Effector memory CD8-positive, alpha-beta T cell (primary cell): ENCODE measurements at places on chromosomes 4 and X.

GRCh38 chr4:42750856-42751255 lies 94.0 kb upstream of the ATP8A1 start:
- no peak for DNase-seq

- no peak for DNase-seq
Observed at GRCh38 chrX:87392369-87392768, 125.2 kb upstream of the KLHL4 start.

DNA sequence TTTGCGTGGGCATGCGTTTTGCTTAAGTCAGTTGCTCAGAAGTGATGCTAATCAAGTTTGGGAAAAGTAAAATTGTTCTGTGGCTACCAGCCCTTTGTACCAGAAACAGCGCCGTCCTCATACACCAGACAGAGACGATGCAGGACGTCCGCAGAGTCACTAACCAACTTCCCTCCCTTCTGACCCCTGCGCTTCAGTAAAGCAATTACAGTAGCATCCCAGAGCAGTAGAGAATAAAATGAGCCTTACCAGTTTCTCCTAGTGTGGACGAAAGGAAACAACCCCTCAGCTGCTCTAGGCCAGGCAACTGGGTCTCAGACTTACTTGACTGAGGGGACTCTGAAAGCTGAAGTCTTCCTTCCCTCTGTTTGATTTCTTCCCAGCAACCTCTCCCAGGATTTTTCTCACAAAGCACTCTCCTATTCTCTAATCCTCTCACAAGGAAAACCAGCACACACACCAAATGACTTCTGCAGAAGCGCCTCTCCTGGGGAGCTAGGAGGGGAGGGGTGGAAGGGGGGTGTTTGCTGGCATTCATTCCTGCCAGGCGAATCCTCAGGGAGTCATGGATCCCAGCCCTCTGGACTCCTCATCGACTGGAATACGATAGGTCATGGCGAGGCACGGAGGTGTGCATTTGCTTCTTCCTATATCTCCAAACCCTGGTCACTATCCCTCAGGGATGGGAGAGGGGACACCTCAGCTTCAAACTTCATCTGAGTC lies 56.0 kb upstream of the MID1 start:
- no peak for DNase-seq

GRCh38 chrX:23482561-23482960 lies 147.9 kb downstream of the PTCHD1 start:
- DNase-seq, result no peak

DNA sequence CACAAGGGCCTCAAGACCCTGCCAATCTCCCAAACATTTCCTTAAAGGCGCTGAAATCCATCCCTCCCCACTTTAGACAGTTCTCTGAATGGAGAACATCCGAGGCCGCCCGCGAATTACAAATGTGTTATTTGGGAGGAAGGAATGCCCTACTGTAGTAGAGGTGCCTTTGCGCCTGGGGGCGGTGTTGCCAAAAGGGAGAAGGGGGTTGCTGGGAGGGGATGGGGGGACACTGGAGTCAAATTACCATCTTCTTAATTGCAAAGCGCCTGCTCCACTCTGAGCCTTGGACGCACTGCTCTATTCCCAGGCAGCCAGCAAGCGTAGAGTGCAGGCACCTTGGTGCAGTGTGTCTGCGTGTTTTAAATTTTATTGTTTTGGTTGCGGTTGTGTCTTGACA lies 2.7 kb downstream of the TMEM255A start:
- DNase-seq, result no peak

DNA sequence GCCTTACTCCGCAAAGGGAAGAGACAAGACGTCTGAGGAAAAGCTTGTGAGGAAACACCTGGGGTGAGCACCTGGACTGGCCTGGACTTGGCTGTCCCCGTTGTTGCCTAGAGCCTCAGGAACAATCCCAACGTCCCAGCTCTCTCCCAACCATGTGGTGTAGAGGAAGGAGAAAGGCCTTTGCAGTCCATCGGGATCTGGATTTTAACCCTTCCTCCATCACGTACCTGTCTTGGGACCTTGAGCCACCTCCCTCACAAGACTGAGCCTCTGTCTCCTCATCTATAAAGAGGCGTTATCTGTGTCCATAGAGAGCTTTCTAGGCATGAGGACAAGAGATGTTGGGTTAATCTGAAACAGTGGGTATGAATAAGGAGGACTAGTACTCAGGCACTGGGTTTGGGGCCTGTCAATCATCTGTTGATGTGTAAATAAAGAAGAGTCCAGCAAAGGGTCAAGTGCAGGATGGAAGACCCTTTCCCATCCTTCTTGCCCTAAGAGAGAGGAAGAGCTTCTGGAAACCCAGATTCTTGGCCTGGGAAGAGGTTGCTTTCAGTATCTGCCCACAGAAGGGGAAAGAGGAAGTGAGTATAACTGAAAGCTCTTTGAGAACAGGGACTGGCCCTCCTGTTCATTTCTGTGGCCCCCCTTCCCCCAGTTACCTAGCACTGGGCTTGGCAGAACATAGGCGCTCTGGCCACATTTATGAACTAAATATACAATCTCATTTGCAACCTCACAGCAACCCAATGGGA lies 137.1 kb downstream of the PJA1 start:
- no peak for DNase-seq

- DNase-seq, result no peak
Observed at GRCh38 chrX:43530837-43531236, 125.3 kb upstream of the MAOA start.

DNA sequence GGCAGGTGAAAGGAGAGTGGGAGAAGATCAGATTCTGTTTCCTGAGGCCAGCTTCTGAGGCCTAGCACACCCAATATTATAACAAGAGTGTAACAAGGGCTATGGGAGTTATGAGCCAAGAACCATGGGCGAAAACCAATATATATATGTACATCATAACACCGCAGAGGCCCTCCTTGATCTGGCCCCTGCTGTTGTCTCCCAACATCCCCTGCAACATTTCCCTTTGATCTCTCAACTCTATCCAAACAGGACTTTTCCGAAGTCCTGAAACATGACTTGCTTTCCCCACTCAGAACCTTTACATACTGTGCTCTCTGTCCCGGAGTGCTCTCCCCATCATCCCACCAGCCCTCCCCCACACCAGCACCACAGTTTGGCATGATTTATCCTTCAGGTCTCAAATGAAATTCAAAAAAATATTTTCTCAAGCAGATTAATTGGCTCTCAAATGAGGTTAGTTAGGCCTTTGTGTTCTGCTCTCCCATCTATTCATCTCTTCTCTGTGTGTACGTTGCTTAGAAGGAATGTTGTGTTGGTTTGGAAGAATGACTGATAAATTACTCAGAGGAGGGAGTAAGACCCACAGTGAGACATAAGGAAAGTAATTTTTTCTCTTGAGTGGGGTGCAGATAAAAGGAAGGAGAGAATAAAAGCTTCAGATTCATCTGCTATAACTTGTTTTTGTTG lies 58.1 kb upstream of the SMIM10 start:
- DNase-seq, result no peak

DNA sequence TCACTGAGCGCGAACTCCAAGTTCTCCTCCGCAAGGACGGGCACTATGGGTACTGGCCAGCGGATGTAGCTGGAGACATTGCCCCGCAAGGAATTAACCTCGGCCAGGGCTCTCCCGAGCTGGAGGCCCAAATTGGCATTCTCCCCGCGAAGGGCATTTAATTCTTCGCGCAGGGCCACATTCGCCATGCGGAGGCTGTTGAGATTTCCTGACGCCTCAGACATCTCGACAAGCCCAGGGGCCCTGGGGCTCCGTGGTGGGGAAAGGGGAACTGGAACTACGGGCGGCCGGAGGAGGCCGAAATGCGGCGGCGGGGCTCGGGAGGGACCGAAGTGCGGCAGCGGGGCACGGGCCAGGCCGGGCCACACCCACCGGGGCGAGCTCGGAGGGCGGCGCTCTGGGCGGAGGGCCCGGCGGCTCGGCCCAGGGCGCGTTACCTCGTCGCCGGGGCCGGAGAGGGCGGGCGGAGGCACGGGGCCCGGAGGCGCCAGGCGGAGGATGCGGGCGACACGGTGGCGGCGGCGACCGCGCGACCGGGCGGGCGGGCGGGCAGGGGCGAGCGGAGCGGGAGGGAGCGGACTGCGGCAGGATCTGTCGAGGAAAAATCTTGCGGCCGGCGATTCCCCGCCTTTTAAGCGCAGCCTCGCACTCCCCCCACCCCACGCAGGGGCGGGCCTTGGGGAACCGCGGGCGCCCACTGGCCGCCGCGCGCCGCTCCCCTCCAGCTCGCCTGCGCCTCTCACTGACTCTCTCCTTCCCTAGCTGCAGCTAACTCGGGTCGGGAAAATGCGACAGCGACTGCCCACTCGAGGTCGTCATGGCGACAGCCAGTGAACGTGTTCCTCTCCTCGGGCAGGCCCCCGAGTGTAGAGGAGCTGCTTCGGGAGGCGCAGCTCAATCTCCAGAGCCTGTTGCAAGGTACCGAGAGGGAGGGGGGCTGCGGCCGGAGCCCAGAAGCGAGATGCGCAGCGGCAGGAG lies at the start of gene RTL5:
TSS of gene RTL5 (minus strand) at position 599 of the 978 bp plus-strand sequence.
- peak; percentile 49 for DNase-seq

GRCh38 chr4:131309628-131310027 lies 1839.5 kb upstream of the PCDH10 start:
- DNase-seq, result no peak

- no peak for DNase-seq
Observed at GRCh38 chrX:76454456-76454927, 27.0 kb downstream of the MAGEE1 start.

GRCh38 chr4:101678180-101678579 lies 112.3 kb upstream of the BANK1 start:
- DNase-seq, result no peak

GRCh38 chr4:182067828-182068227 lies 175.4 kb upstream of the TENM3 start:
- no peak for DNase-seq

GRCh38 chrX:75625232-75625631 lies 102.4 kb upstream of the ZDHHC15 start:
- no peak for DNase-seq

DNA sequence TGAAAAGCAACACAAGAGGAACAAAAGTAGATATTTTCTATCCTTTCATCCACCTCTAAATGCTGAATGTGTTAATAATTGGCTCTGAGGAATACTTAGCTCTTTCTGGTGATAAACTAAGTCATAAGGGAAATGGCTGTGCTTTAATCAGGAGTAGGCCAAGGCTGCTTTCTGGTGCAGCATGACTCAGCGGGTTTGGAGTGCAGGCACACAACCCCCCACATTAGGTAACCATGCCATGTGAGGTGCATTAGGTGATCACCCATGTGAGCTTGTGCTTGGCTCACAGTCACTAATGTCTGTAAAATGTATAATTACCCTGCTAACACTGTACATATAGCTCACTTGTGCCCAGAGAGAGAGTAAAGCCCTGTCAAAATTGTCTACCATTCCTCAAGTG lies 57.2 kb downstream of the USP38 start:
- DNase-seq, result no peak

DNA sequence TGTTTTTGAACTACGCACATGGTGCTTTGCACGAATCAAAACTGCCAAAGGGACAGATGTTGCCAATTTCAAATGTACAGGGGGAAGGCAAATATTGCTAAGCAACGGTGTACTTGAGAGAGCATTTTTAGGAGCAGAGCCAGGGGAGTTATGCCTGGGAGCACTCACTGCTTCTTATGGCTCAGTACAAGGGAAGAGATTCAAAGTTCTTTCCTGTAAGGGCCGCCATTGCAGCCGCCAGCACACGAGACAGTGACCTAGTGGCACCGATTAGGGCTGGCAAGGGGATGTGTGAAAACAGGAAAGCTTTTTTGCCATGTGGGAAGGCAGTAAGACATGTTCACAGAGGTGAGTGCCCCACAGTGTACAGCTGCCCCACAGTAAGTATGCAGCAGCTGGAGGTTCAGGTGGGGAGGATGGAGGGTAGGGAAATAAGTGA lies 133.8 kb downstream of the AFF1 start:
- no peak for DNase-seq

DNA sequence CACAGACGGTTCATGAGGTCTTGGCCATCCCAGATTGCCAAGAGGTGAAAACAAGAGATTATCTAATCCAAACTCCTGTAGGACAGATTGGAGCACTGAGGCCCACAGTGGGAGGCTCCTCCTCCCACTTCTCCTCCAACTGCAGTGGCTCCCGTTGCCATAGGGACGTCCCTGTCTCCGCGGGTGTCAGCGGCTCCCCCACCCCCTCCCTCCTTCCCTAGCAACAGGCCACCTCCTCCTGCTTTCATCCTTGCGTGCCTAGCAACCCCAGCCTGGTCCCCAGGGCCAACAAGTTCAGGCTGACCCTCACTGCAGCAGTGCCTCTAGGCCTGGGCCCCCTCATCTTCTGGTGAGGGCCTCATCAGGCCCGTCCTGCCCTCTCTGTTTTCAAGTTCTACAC lies 6.8 kb upstream of the IQSEC2 start:
- no peak for DNase-seq

- no peak for DNase-seq
Observed at GRCh38 chr4:19496756-19497155, 754.9 kb upstream of the SLIT2 start.

GRCh38 chrX:40530509-40530908 lies 50.3 kb upstream of the ATP6AP2 start:
- DNase-seq, result no peak

DNA sequence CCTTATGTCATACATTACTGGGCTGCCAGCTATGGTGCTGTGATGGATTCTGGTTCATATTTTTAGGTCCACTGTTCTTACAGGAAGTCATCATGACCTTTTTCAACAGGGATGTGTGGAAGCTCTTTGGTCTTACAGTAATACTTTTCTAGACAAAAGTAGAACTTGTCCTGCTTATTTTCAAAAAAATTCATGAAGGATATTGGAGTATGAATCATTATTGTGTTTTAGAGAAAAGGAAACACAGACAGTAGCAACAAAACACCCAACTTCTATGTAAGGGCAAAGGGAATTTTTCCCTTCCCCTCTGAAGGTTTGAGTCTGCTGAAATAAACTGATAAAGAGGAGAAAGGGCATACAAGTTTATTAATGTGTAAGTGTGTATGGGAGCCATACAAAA lies 54.7 kb upstream of the FAM9C start:
- no peak for DNase-seq

- no peak for DNase-seq
Observed at GRCh38 chr4:168737806-168738172, 240.9 kb downstream of the PALLD start.

DNA sequence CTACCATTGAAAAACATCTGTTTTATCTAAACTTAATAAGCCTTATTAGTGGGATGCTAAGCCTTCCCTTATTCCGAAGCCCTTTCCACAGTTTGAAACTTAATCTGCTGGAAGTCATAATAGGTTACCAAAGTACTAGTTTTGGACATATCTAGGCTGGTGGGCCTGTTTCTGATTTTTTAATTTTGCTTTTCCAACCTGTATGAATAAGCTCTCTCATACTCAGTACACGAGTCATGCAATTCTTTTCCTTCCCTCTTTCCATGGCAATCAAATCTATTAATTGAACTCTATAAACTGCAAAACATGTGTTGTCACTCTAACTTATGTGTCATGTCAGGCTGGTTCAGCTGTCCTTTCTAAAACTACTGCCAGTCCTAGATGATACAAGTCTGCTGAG lies 91.0 kb downstream of the AMMECR1 start:
- DNase-seq, result no peak

GRCh38 chr4:147960971-147961370 lies 229.1 kb downstream of the ARHGAP10 start:
- DNase-seq, result no peak

GRCh38 chr4:146522869-146523205 lies 1.1 kb upstream of the SLC10A7 start:
- no peak for DNase-seq
